Omental fat pad (tissue), 4 donors: ENCODE measurements at places on chromosomes 6 and 20.

DNA sequence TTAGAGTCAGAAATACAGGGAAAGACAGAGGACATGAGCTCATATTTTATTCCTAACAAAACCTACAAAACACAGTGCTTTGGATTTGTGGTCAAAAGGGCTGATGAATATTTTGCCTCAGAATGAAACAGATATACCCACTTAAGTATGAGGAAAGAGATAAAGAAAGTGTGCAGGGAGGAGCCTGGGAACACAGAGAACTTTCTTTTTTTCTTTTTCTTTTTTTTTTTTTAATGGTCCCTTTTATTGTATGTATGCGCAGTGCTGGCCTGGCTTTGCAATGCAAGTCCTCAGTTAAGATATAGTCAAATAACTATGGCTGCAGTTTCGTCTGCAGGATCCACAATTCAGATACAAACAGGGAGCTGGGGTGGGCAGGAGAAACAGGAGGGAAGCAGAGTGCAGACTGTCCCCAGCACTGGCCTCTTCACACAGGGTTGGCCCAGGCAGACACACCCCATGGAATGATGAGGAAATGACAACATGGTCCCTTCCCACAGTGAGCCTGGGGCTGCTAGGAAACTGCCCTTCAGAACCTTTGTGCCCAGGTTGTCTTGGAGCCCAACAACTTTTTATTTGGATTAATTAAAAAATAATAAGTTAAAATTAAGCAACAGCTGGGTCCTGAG, 629.8 kb upstream of the AGPAT4 start:
- no peak for DNase-seq

DNA sequence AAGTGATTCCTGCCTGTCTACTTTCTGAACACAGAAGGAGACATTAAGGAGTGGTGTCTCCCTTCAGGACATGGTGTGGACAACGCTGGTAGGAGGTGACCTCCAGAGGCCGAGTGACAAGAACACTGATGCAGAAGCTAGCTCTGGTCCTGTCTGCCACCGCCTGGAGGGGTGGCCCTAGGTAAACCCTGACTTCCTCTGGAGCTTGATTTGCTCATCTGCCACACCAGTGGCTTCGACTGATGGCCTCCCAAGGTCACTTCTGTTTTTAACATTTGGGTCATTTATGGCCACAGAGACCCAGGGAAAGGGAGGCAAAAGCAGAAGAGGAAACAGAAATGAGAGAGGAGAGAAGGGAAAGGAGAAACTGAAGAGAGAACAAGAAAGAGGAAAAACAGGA, 49.4 kb upstream of the SLC22A23 start:
- no peak for DNase-seq

- peak; percentile 38 for DNase-seq
These were observed 89.1 kb upstream of the PHACTR3 start for GRCh38 chr20:59515013-59515905.

- no peak for DNase-seq
These were observed 153.5 kb downstream of the CFAP61 start for GRCh38 chr20:20205862-20206236.

- no peak for DNase-seq
These were observed 517.0 kb upstream of the NRSN1 start for GRCh38 chr6:23608931-23609435.

- DNase-seq: no peak
These were observed 165.5 kb upstream of the SCGN start for GRCh38 chr6:25486550-25486949.

GRCh38 chr6:146191166-146191565, 162.3 kb downstream of the GRM1 start:
- no peak for DNase-seq

DNA sequence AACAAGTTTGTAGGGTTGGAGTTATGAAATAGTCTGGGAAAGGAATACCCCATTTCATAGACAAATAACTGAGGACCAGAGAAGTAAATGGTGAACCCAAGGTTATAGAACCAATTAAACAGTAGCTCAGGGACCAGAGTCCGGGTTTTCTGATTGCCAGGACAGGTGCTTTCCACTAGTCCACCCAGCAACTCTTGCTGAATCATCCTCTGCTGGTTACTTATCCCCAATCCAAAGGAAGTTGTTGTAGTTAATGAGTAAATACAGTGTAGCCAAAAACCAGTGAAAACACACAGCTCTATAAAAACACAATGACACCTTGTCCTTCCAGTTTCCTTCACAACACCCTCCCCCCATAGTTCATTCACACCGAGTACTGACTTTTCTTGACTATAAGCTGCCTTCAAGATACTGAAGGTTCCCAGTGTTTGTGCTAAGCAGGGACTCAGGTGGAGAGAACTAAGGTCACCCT, 766 bp upstream of the TINAG start:
- no peak for DNase-seq

GRCh38 chr6:103367212-103367611, 1492.5 kb downstream of the HACE1 start:
- DNase-seq: no peak

DNA sequence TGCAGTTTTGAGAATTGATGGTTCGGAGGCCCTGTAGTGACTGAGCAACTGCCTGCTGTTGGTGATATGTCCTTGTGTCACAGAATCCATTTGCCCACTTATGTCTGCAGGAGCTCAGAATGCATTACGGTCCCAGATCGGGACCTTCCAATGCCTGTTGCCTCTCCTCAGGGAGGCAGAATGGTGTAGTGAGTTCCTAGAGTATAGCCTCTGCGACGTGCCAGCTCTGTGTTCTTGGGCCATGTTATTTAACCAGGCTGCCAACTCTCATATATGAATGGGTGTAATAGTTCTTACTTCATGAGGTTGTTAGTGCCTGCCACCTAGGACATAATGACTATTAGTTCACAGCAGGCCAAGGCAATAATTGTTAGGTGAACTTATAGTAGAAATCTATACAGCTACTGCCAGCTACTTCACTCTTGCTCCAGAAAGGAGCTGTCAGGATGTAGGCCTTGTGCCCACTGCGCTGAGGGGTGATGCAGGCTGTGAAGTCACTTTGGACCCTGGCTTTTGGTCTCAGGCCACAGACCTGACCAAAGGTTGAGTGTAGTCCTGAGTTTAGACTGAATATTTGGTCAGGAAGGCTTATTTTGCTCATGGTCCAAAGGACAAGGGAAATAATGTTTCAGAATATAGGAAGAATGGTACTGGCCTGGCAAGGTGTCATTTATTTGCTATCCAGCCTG, 82.1 kb downstream of the ASXL1 start:
- no peak for DNase-seq

DNA sequence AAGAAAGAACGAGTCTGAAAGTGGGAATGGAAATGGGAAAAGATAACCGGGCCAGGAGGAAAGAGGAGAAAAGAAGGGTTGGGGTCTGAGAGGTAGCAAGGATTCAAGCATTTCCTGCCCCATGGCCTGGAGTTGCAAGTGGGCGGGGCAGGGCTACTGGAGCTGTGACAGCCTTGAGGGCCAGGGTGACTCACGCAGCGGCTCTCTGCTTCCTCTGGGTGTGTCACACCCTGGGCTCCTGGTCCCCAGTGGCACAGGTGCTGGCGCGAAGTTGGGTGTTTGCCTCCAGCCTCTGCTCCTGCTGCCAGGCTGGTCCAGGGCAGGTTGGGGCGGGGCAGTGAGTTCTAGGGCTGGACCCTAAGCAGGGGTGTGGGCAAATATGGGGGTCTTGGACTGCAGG, 3.3 kb upstream of the ULBP3 start:
- DNase-seq: no peak

DNA sequence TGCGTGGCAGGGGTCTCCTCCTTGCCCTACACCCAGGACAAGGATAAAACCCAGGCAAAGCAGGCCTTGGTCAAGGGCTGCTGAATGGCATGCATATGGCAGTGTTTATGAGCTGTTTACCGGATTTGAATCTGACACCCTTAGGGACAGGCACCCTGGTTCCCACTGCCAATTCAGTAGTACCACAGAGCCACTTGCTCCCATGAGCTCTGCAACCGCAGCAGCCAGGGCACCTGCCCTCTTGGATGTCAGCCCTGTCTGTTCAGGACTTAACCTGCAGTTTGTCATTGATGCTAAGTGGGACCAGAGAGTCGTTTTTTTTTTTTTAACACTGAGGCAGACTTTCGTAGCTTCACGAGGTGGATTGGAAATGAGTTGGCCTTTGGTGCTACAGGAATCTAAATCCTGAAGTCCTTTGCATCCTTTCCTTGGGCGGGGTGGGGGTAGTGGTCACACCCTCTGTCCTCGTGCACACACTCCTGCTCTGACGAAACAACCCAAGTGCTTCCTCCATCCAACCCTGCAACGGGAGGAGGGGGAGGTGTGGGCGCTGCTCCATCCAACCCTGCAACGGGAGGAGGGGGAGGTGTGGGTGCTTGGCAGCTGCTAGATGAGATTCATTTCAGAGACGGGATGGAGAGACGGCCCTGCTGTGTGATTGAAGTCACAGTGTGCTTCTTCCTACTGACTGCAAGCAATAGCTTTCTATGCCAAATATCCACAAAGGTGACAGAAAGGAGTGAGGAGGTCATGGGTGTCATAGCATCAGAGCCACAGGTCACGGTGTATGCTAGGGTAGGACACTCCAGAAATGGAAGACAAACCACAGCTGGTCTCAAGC, 166.5 kb downstream of the SMOC2 start:
- DNase-seq: no peak

DNA sequence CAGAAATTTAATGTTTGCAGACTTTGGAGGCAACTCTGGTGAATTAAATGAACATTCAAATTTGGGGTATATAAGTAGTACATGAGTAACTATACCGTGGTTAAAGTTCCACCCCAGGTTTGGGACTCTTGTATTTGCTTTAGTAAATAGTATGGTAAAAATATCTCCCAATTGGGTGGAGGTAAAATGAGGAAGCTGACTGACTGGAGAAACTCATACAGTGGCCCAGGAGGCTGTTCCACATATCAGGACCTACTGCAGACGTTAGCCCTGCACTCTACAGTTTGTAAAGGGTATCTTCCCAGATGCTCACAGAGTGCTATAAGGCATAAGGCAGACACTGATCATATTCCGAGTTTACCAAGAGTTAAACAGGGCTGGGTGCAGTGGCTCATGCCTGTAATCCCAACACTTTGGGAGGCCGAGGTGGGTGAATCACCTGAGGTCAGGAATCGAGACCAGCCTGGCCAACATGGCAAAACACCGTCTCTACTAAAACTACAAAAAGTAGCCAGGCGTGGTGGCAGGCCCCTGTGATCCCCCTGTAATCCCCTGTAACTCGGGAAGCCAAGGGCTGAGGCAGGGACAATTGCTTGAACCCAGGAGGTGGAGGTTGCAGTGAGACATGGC, 53.7 kb downstream of the CPXM1 start:
- DNase-seq: no peak

DNA sequence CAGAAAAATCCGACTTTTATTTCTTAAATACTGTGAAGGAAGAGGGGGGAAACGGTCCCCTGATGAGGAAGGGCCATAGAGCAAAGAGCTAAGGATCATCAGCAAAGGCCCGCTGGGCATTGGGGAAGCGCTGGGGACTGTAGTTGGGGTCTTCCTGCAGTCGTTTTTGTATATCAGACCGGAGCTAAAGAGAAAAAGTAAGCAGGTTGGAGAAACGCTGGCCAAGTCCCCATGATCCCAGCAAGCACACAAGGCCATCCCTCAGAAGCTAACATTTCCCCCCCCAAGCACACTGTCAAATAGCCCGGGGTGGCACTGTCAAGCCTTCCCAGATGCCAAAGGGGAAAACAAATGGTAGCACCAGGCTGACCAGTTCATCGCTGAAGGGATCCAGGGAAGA, 13.4 kb downstream of the BAG6 start:
- no peak for DNase-seq

GRCh38 chr6:134249759-134250602, 67.9 kb downstream of the SGK1 start:
- no peak for DNase-seq

- no peak for DNase-seq
These were observed 58.3 kb downstream of the IYD start for GRCh38 chr6:150427037-150427602.

- DNase-seq: no peak
These were observed 987.0 kb upstream of the MAP3K7 start for GRCh38 chr6:91573826-91574416.

DNA sequence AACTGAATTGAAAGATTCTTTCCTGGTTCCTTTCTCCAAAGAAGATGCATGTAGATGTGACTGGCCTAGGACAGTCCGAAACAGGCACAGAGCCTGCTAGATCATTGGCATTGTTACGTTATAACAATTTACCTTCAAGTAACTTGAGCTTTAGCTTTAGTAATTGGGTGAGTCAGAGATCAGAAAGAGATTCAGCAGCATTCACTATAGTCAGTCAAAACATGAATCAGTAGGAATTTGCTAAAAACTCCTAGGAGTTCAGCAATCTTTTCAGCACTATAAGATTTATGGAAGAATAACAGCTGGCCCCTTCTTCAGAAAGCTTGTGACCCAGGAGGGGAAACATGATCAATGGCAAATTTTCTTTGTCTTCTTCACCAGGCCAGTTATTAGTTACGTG, 281.7 kb upstream of the PRDM1 start:
- no peak for DNase-seq

DNA sequence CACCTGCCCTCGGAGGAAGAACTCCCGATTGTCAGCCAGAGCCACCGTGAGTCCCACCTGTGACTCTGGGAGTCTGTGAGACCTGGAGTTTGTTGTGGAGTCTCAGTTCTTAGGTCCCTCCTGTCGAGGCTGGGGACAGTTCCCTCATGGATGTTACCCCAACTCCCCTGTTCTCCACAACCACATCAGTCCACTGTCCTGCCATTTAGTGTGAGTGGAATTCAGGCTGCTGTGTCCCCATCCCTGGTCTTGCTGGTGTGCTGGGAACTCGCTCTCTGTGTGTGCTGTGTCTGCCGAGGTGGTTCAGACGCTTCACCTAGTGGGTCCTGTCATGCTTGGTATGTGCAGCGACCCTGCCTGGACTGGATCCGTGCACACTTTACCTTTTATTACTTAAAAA, 163.2 kb downstream of the DTNBP1 start:
- DNase-seq: no peak

DNA sequence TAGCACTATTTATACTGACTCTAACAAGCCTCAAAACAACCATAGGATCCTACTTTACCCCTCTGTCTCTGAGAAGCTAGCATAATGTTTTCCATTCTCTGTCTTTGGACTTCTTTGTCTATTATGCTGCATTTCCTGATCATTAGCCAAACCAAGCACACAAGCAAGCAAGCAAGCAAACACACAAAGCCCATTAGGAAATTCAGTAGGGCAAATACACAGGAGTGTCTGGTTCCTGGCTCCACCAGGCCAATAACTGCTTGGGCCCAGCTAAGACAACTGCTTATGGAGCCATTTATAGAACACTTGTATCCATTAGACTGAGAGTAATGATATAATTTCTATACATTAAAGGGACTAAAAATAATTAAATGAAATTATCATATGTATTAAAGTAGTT, 952.9 kb upstream of the EPHA7 start:
- DNase-seq: no peak

DNA sequence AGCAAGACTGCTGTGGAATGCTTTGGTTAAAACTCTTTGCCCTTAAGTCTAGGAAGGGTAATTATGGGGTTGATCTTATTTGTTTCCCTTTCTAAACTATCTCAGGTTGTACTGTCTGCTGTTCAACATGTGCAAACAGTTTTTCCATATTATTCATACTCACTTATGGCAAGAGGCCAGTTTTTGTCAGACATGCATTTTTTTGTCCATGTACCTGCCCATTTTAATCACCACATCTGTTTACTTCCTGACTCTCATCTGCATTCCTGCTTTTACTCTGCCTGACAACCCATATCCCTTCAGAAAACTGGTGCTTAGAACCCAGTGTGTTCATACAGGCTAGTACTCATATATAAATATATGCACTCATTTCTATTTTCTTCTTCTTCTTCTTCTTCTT, 80.3 kb downstream of the LPA start:
- no peak for DNase-seq
